ENCODE measurements at places on chromosomes 4 and X.

- no peak for DNase-seq
These were observed 155.5 kb downstream of the EMCN start for GRCh38 chr4:100362366-100362765.

- DNase-seq: no peak
These were observed 45.2 kb downstream of the C4orf50 start for GRCh38 chr4:5973033-5973432.

- DNase-seq: no peak
These were observed 71.0 kb upstream of the OTUD4 start for GRCh38 chr4:145251391-145251790.

GRCh38 chrX:24372021-24372763, 11.8 kb downstream of the SUPT20HL1 start:
- no peak for DNase-seq

GRCh38 chrX:39204945-39205344, 403.7 kb downstream of the MID1IP1 start:
- peak; percentile 25 for DNase-seq

- no peak for DNase-seq
These were observed at the start of gene MGAT4D for GRCh38 chr4:140497747-140498636. TSS of gene MGAT4D (minus strand) at chr4:140498293. CDS start at chr4:140498222, 71 bp downstream.

DNA sequence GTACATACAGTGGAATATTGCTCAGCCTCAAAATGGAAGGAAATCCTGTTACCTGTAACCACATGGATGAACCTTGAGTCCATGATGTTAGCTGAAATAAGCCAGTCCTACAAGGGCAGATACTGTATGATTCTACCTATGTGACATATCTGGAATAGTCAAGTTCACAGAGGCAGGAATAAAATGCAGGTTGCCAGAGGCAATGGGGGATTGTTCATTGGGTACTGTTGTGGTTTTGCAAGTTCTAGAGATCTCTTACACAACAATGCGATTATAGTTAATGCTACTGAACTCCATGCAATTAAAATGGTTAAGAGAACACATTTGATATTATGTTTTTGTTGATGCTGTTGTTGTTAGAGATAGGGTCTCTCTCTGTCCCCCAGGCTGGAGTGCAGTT, 74.6 kb downstream of the SHROOM2 start:
- no peak for DNase-seq

DNA sequence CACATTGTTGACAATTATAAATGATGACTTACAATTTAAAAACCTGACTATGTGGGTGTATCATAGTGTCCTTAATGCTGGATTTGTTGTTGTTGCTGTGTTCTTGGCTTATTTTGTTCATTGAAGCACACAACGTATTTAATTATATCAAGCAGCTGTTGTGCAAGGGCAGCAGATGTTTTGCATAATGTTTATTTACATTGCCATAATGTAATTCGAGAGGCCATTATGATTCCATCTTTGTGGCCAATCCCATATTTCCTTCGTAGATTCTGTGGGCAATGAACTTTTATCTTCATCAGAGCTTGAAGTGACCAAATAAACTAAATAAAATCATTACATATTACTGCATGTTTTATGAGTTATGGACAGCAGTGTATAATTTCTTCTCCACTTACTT, 422.6 kb upstream of the GALNTL6 start:
- DNase-seq: no peak

GRCh38 chr4:176011529-176011928, 54.1 kb upstream of the WDR17 start:
- no peak for DNase-seq

DNA sequence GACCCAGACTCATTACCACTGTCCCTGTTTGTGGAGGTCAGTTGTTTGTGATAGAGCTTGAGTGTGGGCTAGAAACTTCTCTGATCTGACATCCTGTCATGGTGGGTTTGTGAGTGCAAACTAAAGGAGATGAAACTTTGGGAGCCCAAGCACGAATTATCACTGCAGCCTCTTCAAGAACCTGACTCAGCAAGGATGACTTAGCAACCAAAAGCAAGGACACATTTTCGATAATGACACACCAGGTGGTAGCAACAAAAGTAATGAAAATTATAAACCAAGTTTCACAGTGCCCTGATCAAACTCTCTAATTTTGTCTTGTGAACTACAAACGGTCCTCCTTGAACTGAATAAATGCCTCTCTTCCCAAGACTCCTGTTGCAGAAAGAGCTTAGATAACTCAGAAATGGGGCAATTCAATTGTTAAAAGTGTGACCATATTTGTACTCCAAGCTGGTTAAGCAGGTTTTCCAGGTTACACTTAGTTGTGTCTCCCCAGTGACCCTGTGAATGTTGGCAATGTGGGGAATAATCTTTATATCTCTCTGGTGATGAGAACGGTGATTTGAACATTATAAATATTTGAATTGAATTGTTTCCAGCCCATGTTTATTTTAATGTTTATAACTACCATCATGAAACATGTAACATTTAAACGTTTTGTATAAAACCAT, 52.6 kb upstream of the ATP8A1 start:
- DNase-seq: no peak

DNA sequence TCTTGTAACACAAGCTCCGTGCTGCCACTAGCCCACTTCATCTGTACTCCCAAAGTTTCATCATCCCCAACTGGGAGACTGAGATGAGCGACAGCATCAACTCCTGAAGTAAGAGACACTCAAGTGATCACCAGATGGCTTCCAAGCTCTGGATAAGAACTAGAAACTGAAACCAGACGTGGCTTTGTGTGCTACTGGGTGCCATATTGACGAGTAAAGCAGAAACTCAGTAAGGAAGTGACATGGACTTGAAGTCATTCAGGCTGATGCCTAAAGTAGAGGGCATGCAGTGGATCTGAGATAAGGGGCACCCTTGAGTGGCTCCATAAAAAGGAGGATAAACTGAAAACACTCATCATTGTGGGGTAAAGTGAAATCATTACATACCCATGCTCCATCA, 72.4 kb downstream of the PCYT1B start:
- DNase-seq: no peak

DNA sequence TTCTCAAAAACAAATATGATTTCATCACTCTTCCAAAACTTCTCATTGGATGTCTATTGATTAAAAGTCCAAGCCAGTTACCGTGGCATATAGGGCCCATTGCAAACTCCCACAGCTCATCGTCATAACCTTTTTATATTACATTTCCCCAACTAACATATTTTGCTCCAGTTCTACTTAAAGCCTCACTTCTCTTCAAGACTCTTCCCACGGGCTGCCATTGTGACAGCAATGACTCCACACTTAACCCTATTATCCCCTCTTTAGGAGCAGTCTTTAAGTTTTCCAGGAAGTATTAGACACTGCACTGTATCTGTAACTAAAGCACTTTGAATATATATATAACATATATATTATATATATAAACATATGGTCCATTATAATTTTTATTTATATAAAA, 44.5 kb downstream of the DTHD1 start:
- no peak for DNase-seq

- DNase-seq: no peak
These were observed 59.4 kb downstream of the TSC22D3 start for GRCh38 chrX:107716118-107716684.

DNA sequence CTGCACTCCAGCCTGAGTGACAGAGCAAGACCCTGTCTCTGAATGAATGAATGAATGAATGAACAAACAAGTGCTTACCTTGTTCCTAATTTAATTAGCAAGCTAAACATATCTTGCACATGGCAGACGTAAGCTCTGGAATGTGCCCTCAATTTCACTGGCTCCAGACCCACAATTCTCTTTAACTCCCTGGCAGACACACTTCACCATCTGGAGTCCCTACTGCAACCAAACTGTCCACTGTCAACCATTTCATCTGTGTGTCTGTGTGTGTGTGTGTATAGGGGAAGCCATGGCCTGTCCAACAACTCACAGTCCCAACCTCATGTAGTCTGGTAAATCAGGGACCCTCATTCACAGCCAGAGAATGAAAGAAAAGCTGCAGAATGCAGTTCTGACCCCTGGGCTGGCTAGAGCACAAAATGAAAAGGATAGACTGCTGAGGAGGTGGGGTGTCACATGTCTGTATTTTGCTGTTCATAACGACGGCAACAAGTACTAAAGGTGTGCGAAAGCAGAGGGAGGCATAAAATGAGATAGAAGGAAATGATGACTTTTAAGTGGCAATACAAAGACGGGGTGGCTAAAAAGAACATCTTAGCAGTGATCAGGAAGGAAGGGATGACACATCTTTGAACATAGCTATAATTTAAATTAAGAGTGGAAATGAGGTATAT, 114.1 kb downstream of the TSPAN5 start:
- DNase-seq: no peak

DNA sequence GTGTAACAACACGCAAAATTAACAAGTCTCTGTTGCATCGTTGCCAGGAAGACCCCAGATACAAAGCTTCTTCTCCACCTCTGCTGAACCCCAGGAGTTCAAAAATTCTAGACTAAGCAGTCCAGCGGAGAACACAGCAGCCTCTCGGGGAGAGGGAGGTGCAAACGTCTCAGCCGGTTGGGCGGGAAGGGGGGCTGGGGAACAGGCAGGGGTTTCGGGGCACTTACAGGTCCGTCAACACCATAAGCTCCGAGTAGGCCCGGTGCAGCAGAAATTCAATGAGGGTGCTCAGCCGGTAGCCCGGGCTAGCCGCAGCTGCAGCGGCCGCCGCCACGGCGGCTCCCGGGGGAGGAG, 394 bp downstream of the MED14 start:
- DNase-seq: peak; percentile 15

GRCh38 chr4:83364312-83364711, 29.7 kb upstream of the HPSE start:
- no peak for DNase-seq

DNA sequence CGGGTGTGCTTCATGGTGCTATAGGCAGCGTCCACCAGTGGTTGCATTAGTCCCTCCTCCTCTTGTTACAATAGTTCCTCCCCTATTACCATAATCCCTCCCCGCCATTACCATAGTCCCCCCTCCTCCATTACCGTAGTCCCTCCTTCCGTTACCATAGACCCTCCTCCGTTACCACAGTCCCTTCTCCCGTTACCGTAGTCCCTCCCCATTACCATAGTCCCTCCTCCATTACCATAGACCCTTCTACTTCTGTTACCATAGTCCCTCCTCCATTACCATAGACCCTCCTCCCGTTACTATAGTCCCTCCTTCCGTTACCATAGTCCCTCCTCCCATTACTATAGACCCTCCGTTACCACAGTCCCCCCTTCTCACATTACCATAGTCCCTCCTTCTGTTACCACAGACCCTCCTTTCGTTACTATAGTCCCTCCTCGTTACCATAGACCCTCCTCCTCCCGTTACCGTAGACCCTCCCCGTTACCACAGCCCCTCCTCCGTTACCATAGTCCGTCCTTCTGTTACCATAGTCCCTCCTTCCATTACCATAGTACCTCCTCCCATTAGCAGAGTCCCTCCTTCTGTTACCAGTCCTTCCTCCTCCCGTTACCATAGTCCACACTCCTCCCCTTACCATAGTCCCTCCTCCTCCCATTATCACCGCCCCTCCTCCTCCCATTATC, 129.6 kb downstream of the DHRSX start:
- no peak for DNase-seq

GRCh38 chr4:82256718-82257117, 117.1 kb downstream of the HNRNPD start:
- DNase-seq: no peak

DNA sequence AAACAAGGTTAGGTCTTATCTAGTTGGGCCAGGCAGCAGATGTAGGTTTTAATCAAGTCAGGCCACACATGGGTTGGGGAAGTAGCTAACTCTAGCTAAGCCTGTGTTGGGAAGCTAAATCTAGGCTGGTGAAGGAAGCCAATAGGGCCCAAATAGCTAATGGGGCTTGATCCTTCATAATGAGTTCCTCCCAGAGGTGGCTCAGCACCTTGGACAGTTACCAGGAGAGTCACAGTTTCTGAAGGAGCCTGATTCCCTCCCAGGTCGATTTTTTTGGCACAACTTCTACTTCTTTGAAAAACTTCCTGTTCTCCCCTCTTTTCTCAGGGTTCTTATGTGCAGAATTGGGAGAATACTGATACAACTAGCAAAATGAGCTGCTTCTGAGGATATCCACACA, 242.5 kb upstream of the PRPS2 start:
- no peak for DNase-seq

DNA sequence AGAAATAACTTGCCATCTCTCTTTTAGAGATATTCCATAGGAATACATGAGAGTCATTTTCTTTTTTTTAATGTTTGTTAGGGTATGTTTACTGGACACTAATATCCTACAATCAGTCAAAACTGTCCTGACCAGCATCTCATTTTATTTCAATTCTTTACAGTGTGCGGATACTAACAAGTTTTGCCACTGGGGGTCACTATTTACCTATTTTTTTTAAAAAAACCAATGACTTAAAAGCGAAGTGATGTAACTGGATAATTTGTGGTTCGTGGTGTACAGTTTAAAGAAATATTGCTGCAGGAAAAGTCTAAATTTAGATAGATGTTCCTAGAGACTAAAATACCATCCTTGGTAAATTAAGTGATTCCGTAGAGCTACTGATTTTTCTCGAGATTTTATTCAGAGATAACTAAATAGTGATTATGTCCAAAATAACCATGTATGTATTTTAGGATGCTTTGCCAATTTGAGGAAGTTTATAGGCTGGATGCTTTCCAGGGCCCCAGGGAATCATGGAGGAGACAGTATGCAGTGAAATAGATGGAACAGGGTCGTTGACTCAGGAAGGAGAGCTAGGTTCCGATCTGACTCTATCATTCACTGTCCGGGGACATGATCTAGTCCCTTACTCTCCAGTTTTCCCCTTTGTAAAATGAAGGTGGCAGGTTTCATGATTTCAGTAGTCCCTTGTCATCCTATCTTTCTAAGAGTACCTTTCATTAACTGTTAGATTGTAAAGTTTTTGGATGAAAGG, 34.0 kb upstream of the GNPDA2 start:
- no peak for DNase-seq

- DNase-seq: no peak
These were observed 6.8 kb upstream of the ABLIM2 start for GRCh38 chr4:8165374-8165896.

GRCh38 chr4:181278941-181279340, 964.3 kb upstream of the TENM3 start:
- DNase-seq: no peak

GRCh38 chr4:52917817-52918216, 55.7 kb downstream of the RASL11B start:
- DNase-seq: no peak

DNA sequence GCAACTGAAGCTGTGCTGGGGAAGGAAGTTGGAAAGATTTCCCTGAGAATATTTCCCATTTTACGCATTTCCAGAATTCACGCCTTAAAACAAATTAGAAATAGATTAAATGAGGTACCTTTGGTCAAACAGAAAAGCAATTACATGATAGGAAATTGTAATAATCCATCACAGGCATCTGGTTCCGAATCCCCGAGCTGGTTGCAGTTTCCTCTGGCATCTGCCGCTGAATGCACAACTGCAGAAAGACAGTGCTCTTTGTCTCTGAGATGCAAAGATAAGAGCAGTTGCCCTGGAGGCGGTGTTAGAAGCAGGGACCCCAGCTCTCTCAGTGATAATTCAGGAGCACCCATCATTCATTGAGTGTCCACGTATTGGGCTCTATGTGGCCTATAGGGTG, 224.4 kb downstream of the LDB2 start:
- DNase-seq: no peak
